ENCODE measurements at places on chromosomes 13 and 19.

DNA sequence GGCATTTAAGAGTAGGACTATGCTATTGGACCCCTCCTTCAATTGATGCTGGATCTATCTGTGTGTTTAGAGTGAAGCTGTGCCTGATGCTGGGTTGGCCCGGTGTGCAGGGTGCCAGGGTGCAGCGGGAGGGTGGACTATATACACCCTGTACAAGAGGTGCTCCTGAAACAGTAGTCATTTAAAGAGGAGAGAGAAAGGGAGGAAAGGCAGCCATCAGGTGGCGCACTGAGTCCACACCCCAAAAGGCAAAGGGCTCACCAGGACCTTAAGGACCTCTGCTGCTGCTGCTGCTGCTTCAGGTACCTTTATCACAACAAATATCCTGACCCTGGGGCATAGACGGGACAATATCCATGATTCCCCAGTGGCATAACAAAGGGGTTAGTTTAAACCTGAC, 39.4 kb downstream of the ZNF136 start:
- DNase-seq = peak; percentile 40

DNA sequence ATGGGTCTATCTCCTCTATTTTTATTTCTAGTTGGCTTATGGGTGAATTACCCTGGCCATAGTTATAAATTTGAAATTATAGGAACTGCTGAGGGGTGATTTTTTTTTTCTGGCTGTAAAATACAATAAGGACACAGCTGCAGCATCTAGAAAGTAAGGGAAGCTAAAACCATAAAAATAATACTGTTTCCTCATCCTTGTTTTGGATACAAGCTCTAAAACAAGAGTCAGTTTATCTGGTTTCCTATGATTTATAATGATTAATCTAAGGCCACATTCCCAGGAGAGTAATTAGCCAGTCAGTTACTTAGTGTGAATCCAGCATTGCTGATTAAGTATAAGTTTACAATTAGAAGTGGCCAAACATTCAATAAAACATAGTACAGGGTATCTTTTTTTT, 219.1 kb upstream of the NBEA start:
- no peak for DNase-seq

DNA sequence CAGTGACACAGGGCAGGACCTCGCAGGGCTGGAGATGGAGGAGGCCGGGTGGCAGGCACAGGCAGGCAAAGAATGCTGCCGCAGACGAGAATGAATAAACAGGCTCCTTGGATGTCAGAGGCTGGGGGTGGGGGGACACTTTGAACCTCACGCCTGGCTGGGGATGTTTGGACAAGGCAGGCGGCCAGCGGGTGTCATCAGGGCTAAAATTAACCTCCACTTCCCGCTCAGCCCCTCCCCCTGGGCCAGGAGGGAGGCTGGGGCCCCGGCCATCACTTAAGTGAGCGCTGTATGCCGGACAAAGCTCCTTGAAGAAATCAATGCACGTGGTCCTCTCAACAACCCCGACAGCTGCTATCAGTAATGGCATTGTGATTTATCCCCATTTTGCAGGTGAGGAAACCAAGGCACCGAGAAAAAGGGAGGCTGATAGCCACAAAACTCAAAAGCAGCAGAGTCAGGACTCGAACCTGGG, 10.3 kb upstream of the FUT5 start:
- DNase-seq = no peak

GRCh38 chr13:28318496-28318895, 176.4 kb downstream of the FLT1 start:
- DNase-seq = no peak

Data from hematopoietic multipotent progenitor cell treated with erythropoietin and hydrocortisone succinate and interleukin-3 and kit ligand, for 6 days (in vitro differentiated cells).